ENCODE measurements at places on chromosomes 12 and 14.

DNA sequence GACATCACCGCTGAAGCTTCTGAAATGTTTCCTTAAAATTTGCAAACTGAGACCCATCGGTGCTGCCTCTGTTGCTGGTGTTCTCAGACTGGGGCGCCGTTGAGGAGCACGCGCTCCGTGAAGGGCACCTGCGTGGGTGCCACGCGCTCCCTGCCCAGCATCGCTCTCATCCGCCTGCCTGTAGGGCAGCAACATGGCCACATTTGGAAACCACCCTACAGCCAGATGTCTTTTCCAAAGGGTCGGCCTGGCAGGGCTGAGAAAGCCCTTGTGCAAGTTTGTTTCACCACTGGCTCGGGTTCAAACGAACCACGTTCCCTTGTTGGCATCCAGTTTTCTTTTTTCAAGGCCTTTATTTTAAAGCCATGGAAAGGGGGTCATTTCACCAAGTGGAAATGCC lies 13.9 kb downstream of the ADGRD1 start:
- no peak for DNase-seq

GRCh38 chr12:87991483-87991882 lies 37.7 kb downstream of the C12orf50 start:
- DNase-seq: no peak

GRCh38 chr12:131261906-131262305 lies 308.2 kb downstream of the ADGRD1 start:
- DNase-seq: no peak

- DNase-seq: no peak
These were observed 8.6 kb downstream of the SETD1B start for GRCh38 chr12:121812320-121812871.

- DNase-seq: no peak
These were observed 530.5 kb downstream of the BCL11B start for GRCh38 chr14:98741523-98741922.

DNA sequence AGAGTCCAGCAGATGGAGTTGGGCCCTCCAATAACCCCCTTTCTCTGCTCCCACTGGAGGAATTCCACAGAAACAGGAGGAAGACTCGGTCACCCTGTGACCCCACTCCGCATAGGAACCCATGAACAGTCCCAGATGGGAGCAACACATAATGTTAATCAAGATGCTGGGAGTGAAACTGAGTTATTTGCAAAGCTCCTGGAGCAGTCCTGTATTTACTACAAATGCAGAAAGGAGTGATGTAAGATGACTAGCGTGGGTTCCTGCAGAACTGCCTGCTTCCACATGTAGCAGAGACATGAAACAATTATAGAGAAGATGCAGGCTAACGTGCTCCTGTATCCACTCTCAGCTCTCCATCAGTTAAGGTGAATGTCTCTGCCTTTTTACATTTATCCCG lies 274.7 kb downstream of the FOXN3 start:
- no peak for DNase-seq

- no peak for DNase-seq
These were observed 454.1 kb downstream of the ATP23 start for GRCh38 chr12:58395470-58395869.

DNA sequence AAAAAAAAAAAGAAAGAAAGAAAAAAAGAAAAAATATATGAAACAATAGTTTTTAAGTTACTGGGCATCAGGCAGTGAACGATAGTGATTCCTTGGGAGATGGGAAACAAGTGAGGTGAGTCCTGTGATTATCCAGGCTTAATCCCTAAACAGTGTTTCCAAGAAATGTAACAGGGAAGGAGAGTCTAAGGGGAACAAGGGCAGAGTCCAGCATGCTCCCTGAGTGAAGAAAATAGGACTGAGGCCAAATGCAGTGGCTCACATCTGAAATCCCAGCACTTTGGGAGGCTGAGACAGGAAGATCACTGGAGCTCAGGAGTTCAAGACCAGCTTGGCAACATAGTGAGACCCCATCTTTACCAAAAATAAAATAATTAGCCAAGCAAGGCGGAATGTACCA lies 40.7 kb downstream of the R3HDM2 start:
- no peak for DNase-seq

DNA sequence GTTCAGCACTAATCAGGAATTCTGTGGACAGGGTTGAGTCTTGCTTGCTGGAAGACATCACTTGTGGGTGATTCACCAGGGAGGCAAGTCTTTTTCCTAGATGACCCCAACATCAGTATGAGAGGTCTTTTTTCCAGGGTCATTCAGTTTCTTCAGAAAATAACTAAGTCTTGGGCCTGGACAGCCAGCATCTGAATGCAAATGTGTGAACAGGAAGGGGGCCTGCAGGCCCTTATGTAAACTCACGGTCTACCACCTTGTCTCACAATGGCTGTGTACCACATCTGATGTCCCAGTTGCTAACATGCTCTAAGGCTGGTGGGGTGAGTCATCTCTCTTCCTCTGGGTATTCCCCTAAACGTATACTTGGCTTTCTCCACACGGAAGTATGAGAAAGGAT lies 79.2 kb downstream of the HECTD4 start:
- DNase-seq: peak; percentile 23

- DNase-seq: no peak
These were observed 23.8 kb downstream of the HSPB8 start for GRCh38 chr12:119202544-119202943.
